ENCODE measurements at places on chromosomes 16 and 17. TPM values are rescaled to one million over a fixed set of nuclear protein-coding genes. Genes with fewer than 3 reads are reported as not detected.

Gene ABCC12
- polyA plus RNA-seq, result not detected

- no peak for DNase-seq
These were observed 458.9 kb upstream of the DYNLRB2 start for GRCh38 chr16:80081846-80082245.

Gene DNAH17
- polyA plus RNA-seq, result 0.32 TPM

- no peak for DNase-seq
These were observed 48.5 kb downstream of the RAI1 start for GRCh38 chr17:17729620-17730249.

GRCh38 chr17:12659500-12659899 is 6.2 kb upstream of the MYOCD start:
- no peak for DNase-seq

Gene PRAC2
- not detected for polyA plus RNA-seq

DNA sequence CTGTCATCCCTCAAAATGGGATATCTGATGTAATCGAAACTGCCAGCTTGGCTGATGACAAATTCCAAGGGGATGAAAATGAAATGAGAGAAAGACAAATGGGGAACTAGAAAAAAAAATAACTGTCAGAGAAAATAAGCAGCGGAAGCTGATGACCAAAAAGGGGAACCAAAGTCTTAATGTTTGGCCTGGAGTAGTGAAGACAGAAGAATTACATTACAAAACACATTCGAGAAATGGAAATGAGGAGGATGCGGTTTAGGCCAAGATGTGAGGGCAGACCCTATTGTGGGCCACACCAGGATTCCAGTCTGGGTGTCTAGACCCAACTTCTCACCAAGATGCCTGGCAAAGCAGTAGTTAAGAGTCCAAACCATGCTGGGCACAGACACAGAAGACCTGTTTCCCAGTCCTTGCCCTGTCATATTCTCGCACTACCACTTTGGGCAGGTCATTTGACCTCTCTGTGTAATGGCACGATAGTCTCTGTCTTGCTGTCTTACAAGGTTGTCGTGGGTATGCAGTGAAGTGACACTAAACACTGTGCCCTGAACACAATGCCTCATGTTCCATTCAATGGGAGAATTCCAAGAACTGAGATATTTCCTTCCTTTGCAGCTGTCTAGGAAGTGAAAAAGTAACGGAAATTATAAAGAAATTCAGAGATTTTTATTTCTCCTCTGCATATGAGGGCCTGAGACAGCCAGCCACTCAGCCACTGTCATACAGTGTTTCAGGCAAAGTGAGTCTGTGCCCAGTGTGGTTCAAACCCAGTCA is 12.3 kb upstream of the CCL2 start:
- DNase-seq, result no peak

Gene RARA
- polyA plus RNA-seq, result 14.8 TPM

Gene SCGB1C2
- polyA plus RNA-seq, result not detected

DNA sequence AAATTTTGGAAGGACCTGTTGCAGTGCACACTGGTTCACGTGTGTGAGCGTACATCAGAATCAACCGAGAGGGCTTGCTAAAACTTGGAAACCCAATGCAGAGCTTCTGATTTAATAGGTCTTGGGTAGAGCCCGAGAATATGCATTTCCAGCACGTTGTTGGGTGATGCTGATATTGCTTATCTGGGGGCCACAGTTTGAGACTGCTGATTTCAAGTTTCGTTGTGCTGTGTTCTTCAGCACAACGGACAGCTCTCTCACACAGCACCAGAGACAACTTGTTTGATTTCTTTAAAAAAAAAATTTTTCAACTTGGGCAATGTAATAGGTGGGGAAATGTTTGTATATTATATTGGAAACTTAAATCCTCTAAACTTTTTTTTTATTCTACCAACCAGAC is 9.4 kb downstream of the OR4D2 start:
- DNase-seq, result no peak

DNA sequence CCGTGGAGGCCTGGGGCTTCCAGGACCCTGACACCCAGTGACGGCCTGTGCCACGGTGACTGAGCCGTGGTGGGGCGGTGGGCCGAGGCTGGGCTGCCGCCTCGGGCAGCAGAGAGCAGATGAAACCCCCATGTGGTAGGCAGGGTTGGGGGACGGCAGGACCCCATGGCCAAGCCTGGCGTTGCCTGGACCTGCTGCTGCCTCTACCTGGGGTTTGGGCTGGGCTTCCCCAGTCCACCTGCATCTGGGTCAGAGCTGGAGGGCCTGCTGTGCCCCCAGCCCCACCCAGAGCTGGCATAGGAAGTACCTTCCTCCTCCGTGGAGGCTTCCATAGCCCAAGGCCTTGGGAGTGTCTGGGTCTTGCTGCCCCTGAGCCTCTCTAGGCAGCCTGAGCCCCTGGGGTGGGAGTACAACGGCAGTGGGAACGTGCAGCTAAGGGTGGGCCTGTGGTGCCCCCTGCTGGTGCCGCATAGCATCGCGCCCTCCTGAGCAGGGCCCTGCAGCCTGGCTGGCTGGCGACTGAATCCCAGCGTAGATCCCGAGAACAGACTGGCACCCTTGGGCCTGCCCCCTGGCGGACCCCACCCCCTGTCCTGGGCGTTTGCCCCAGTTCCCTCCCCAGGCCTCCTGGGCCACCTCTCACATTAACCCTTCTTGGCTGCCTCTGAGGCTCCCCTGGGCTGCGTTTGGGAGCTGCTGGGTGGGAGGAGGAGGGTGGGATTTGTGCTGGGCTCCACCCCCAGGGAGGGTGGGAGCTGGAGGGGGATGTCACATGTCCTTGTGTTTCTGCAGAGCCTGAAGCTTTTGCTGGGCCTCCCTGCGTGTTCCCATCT is 12.6 kb upstream of the ATP6V0C start:
- DNase-seq, result peak; percentile 95

- no peak for DNase-seq
These were observed 75.8 kb downstream of the UTP18 start for GRCh38 chr17:51335883-51336822.

DNA sequence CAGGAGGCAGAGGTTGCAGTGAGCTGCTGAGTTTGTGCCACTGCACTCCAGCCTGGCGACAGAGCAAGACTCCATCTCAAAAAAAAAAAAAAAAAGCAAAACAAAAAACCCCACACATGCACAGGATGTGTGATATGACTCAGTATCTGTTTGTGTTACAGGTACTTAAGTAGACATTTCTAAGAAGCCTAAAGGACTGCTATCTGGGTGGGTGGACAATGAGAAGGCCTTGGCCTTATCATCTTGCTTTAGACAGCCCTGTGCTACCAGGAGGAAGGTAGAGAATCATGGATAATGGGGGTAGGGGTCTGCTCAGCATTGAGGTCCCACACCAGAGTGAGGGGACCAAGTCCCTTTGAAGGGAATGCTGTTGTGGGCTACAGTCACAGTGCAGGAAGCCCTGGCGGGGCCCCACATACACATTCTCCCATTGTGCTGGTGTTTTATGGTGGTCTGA is 26.7 kb downstream of the PLD6 start:
- DNase-seq, result no peak

DNA sequence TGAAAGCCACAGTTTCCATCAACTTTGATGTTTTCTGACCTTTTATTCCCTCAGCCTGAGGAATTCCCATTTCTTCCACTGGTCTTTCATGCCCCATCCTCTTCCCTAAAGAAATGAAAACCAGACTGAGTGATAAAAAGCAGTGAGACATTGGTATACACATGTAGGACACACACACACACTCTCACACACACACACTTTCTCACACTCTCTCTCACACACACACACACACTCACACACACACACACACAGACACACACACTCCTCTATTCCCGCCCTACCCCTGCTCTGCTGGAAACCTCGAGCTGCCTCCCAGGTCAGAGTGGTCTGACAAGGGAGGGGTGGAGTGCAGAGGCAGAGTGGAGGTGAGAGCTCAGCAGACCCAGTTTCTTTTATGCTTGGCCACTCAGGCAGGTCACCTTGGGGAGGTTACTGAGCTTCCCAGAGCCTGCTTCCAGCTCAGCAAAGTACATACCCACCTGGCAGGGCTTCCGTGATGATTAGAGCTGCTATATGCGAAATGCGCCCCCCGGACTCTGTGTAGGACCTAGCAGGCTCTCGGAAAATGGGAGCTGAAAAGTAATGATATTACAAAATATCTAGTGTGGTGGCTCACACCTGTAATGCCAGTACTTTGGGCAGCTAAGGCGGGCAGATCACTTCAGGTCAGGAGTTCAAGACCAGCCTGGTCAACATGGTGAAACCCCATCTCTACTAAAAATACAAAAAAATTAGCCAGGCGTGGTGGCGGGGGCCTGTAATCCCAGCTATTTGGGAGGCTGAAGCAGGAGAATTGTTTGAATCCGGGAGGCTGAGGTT is 30.7 kb downstream of the CCR7 start:
- DNase-seq, result peak; percentile 70

DNA sequence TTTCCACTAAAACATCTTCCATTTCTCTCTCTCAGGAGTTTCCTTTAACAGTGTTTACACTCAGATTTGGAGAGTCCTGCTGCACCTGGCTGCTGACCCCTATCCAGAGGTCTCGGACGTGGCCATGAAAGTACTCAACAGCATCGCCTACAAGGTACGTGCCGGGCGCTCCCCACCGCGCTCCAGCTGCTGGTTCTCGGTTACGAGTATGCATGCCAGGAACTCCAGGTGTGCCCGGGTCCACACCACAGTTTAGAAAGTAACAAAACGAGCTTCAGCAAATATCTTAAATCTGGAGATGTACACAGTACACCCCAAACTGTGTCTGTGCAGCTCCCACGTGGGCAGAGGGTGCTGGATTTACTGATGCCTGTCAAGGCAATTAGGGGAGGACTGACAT is 82.9 kb upstream of the CHMP6 start:
- peak; percentile 59 for DNase-seq

Gene CHP2
- not detected for polyA plus RNA-seq

Gene MFSD11
- polyA plus RNA-seq, result 11.3 TPM

DNA sequence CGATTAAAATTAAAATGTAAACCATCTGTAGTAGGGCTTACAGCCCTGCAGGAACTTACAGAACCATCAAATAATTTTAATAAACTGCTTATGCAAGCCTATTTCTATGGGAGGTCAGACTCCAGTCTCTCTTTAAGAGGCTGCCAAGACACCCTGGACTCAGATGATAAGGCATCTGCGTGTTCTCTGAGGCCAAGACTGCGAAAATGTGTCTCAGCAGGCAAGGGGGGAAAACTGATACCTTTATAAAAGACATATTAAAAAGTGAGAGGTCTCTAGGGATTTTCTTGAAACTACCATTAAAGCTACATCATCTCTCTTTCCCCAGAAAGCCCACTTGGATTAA is 32.2 kb downstream of the MPHOSPH6 start:
- no peak for DNase-seq

- DNase-seq, result no peak
These were observed 23.1 kb downstream of the GPT2 start for GRCh38 chr16:46907061-46907774.

GRCh38 chr16:23183543-23183862 is 958 bp downstream of the SCNN1G start:
- no peak for DNase-seq

DNA sequence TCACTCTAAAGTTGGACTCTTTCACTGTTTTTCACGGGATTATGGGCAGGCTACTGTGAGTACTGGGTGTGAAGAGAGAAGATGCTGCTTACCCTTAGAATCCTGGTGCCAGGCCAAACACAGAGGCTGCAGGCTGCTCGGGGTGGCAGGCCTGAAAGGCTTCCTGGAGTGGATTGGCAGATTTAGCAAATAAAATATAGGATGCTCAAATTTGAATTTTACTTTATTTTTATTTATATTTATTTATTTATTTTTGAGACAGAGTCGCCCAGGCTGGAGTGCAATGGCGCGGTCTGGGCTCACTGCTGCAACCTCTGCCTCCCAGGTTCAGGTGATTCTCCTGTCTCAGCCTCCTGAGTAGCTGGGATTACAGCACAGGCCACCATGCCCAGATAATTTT is 14.9 kb upstream of the STAC2 start:
- DNase-seq, result peak; percentile 31

Gene GLOD4
- 41.9 TPM for polyA plus RNA-seq

Gene CENPT
- polyA plus RNA-seq, result 91.3 TPM

- DNase-seq, result no peak
These were observed 8.1 kb downstream of the C1QL1 start for GRCh38 chr17:44959821-44960531.

Gene IRX5
- not detected for polyA plus RNA-seq

DNA sequence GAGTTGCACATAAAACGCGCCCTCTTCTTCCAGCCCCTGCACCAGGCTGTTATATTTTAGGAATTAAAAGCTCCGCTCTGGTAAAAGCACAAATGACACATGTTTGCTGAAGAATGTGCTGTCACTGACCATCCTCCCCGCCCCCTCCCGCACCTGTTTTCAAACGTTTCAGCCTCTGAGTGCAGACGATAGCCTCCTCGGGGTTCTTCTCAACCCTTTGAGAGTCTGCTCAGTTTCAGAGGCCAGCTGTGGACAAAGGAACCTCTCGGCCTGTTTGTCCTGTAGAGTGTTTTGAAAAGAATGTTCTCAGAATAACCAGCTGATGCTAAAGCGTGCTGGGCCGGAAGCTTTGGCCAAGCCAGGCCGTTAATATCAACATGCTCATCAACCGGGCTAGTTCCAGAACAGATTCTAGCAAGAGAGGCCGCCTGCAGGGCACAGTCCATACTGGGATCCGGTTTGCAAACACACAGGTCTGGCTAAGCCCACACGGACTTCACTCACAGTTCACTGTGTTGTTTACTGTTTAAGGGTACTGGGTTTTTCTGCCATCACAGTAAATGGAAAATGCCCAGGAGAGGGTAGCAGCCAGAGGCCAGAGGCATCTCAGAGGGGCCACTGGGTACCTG is 6.4 kb upstream of the CACNG4 start:
- DNase-seq, result no peak

GRCh38 chr16:81263470-81264220 is 25.2 kb downstream of the BCO1 start:
- DNase-seq, result no peak

Gene PSMC5
- 135 TPM for polyA plus RNA-seq

DNA sequence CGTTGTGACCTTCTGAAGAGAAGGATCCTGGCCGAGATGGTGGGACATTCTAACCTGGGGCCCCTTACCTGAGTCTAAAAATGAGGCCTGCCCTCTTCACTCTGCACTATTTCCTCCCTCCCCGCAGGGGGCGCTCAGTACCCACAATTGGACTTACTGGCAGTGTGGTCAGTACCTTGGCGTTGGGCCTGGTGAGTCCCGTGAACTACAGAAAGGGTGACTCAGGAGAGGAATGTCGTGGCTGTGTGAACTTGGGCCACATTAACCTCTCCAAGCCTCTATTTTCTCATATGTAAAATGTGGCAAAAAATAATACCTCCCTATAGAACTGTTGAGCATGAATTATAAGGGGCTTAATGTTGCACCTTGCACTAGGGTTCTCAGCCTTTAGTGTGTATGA is 3.9 kb downstream of the RSAD1 start:
- peak; percentile 93 for DNase-seq

GRCh38 chr17:29076722-29077121 is 33.8 kb downstream of the PIPOX start:
- DNase-seq, result no peak

Gene WSCD1
- polyA plus RNA-seq, result 2.4 TPM

DNA sequence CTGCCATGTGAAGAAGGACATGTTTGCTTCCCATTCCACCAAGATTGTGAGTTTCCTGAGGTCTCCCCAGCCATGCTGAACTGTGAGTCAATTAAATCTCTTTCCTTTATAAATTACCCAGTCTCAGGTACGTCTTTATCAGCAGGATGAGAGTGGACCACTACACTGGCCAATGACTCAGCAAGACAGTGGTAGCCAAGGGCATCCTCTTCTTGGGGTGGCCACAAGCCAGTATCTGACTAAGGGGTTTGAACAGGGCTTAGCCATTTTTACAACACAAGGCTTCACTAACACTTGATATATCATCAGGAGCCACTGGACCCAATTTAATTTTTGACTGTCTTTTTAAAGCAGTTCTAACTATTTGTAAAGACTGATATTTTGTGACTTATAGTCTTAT is 21.1 kb upstream of the KRT24 start:
- no peak for DNase-seq

Gene TBC1D16
- polyA plus RNA-seq, result 1.3 TPM

Gene TBC1D3H
- 4.5 TPM for polyA plus RNA-seq

All from spleen (tissue), 13 donors.